Stimulated activated CD4-positive, alpha-beta T cell treated with anti-CD3 and anti-CD28 coated beads, Interleukin-4, amount 100 ng/mL, for 1 hour (primary cell): ENCODE measurements at places on chromosomes 2 and 18.

DNA sequence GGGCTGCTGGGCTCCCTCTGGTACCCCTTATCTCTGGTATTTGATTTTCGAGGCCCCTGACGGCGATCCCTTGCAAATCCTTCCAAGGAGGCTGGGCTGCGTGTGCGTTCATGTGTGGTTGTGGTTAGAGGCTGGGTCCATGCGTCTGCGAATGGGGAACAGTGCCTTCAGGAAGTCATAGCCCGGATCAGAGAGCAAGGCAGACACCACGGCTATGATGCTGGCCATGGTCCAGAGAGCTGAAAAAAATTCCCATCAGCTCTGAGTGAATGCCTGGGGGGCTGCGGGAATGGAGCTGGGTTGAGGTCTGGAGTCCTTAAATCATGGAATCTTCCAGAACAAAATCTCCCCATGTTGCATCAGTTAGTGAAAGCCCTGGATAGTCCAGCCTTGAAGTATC, 145.5 kb downstream of the ACKR3 start:
- DNase-seq = no peak

DNA sequence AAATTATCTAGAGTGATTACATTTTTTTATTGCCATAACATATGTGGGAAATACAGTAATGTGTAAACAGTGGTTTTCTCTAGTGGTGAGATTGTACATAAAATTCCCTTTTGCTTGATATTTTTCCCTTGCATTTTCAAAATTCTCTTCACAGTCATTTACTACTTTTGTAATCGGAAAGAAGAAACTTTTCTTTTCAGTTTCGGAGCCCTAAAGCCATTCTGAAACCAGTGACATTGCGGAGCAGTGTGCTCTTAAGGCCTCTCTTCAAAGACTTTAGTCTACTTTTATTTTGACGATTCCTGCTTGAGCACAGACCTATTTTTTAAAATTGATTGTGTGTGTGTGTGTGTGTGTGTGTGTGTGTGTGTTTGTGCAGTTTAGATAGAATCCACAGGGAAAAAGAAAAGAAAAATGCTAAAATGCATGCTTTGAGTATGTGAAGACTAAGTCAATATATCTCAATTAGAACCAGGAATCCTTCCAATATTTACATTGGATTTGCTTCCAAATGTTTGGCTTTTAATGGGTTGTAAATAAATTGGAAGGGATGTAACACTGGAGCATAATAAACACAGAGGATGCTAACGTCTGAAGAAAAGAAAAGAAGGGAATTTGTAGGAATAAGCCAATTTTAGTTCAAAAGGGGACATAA, 357.4 kb downstream of the RND3 start:
- DNase-seq = no peak

- no peak for DNase-seq
Observed at GRCh38 chr2:148255929-148256328, 235.0 kb downstream of the MBD5 start.

- DNase-seq = no peak
Observed at GRCh38 chr18:10459587-10459986, 5.2 kb downstream of the APCDD1 start.

GRCh38 chr2:101803128-101803527, 105.6 kb downstream of the MAP4K4 start:
- DNase-seq = no peak

- DNase-seq = no peak
Observed at GRCh38 chr18:78639006-78639950, 340.3 kb upstream of the SALL3 start.

GRCh38 chr2:193228276-193228675, 1033.5 kb upstream of the TMEFF2 start:
- no peak for DNase-seq
